ENCODE measurements at places on chromosomes 13 and 19.

GRCh38 chr13:74555651-74556420 is 421.6 kb upstream of the KLF12 start:
- DNase-seq, result no peak

GRCh38 chr19:49421039-49421877 is 2.0 kb downstream of the PTH2 start:
- peak; percentile 79 for DNase-seq

- DNase-seq, result no peak
Measured at GRCh38 chr13:91146601-91147000, 200.9 kb upstream of the MIR17HG start.

DNA sequence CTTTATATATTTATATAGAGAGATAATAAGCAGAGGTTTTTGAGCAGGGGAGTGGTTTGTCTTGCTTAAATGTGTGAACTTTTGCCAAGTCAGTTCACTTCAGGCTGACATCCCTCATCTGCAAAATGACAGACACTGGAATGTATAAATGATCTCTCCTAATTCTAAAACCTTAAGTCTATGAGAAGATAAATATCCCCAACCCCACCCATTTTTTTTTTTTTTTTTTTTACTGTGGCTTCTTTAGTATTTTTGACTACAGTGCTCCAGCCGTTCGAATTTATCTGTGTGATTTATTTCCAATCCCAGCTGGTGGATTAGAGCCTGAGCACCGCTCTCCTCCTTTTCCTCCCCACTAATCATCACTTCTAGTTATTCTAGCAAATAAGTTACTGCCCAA is 234.8 kb downstream of the DACH1 start:
- DNase-seq, result no peak

GRCh38 chr13:98900442-98900841 is 77.4 kb downstream of the DOCK9 start:
- DNase-seq, result no peak

DNA sequence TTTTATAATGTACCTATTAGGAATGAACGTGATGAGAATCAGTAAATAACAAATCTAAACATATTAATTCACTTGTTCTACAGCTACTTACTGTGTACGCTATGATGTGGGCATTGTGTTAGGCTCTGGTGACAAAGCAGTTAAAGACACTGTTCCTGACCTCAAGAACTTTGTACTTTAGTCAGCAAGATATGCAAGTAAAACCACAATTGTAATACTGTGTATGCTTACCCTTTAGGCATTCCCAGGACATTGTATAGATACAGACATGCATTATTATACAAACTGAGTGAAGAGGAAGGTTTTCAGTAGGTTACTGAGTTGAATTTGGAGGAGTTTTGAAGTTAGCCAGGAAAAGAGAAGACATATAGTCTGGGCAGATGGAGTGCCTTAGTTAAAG is 435.8 kb downstream of the HS6ST3 start:
- no peak for DNase-seq

DNA sequence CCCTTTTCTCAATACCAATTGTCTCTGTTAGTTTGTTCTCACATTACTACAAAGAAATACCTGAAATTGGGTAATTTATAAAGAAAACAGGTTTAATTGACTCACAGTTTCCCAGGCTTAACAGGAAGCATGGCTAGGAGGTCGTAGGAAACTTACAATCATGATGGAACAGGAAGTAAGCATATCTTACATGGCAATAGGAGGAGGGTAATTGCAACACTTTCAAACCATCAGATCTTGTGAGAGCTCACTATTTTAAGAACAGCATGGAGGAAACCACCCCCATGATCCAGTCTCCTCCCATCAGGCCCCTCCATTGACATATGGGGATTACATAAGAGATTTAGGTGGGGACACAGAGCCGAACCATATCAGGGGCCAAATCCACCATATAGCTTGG is 1210.1 kb upstream of the SPRY2 start:
- DNase-seq, result no peak

DNA sequence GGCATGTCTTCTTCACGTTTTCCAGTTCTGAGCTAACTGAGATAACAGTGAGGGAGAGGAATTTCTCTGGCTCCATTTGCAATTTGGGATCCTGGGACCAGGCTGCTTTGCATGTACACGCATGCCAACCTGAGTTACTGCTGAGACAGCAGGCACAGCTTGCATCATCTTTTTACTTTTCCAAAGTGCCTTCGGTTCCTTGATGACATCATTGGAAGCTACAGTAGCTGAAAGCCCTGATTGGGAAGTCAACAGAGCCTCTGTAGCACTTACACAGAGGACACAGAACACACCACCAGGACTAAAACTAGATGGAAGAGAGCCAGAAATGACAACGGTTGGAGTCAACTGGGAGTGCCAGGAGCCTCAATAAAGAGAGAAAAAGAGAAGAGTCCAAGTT is 399.1 kb upstream of the GPC6 start:
- no peak for DNase-seq

GRCh38 chr19:28472843-28473242 is 740.1 kb downstream of the UQCRFS1 start:
- no peak for DNase-seq

Data from NCI-H1048 (cell line).